ENCODE measurements at places on chromosomes 11 and 22.

DNA sequence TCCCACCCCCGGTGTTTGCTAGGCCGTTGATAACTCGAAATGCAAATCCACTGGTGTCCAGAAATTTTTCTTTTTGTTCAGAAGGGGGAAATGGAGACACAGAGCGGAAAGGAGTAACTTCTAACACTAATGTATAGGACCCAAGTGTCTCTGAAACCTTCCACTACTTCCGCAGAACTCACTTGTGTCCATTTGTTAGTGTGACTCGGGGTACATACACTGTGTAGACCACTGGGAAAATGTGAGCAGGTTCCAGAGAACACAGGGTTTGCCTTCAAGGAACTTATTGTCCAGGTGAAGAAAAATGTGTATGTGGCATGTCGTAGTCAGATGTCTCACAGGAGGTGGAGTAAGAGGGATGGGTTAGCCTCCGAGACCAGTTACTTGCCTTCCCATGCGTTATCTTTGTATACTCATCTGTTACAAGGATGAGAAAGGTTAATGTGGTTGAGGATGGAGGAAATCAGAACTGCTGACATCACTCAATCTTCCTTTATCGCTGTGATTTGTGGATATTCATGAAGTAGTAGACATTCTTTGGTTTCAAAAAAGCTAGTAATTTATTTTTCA, 857 bp downstream of the ARCN1 start:
- no peak for DNase-seq

DNA sequence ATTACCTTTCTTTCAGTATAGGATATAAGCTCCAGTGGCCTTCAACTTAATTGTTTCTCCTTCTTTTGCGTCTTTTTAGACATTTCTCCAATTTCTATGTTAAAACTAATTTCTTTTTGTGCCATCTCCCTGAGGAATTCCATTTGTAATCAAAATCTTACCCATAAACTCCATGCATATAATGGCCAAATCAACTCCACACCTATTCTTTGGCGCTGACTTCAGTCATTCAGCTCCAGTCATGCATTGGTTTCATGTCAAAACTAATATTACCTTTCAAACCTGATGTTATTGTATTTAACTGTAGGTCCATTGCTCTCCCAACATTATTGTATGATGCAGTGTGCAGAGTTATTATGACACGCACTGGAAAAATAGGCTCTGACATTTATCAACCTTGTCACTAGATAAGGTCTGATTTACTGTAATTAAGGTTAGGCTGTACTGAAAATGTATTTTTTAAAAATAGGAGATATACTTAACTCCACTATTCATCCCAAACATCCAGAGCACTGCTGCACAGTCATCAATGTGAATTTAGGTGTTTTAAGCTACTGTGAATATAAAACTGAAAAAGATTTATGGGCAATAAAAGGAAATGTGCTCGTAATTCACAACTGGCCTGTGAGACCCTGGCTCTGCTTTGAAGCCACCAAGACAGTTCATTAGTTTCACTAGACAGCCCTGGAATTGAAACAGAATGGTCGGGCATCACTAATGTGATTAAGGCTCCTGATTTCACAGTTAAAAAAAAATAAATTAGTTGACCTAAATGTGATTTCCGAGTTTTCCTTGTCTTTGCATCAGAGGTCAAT, 180.6 kb upstream of the GRIA4 start:
- DNase-seq: no peak

DNA sequence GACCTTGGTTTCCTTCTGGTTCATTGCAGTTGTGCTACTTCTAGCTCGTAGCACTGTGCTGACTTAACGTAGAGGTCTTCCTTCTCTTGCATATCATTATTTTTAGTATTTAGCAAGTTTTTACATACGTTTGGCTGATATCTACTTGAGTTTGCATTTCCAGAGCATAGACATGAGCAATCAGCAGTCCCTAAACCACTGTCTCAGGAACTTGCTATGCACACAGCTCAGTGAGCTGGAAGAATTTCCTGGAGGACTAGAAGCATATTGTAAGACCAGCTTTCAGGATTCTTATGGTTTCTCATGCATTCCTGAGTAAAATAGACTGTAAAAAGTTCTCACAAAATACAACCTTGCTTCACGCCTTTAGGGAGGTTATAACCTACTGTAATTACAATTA, 226.7 kb upstream of the PDGFD start:
- DNase-seq: no peak

- DNase-seq: no peak
These were observed 87.1 kb downstream of the ADAMTS15 start for GRCh38 chr11:130535520-130535919.

DNA sequence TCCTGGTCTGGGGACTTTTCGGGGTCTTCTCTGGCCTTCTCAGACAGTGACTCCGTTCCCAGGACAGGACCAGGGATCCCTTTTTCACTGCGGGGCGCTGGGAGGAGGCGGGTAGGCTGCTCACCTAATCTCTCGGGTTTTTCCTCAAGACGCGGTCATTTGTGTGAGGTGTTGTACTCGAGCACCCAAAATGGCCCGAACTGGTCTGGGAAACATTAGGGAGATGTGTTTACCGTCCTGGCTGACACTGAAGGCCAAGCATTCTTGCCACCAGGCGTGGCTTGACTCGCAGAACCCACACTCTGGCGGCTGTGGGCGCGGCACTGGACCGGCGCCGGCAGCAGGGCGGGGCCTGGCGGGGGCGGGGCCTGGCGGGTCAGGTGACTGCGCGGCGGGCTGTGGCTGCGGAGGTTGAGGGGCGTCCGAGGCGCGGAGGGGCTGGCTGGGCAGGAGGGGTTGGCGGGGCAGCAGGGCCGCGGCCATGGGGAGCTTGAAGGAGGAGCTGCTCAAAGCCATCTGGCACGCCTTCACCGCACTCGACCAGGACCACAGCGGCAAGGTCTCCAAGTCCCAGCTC, at the start of gene SWAP70:
Gene SWAP70 (plus strand): TSS at position 379 of the 577 bp plus-strand sequence. CDS start 103 bp downstream, at position 482.
- peak; percentile 74 for DNase-seq

GRCh38 chr22:36816339-36816635, 548 bp downstream of the PVALB start:
- no peak for DNase-seq

DNA sequence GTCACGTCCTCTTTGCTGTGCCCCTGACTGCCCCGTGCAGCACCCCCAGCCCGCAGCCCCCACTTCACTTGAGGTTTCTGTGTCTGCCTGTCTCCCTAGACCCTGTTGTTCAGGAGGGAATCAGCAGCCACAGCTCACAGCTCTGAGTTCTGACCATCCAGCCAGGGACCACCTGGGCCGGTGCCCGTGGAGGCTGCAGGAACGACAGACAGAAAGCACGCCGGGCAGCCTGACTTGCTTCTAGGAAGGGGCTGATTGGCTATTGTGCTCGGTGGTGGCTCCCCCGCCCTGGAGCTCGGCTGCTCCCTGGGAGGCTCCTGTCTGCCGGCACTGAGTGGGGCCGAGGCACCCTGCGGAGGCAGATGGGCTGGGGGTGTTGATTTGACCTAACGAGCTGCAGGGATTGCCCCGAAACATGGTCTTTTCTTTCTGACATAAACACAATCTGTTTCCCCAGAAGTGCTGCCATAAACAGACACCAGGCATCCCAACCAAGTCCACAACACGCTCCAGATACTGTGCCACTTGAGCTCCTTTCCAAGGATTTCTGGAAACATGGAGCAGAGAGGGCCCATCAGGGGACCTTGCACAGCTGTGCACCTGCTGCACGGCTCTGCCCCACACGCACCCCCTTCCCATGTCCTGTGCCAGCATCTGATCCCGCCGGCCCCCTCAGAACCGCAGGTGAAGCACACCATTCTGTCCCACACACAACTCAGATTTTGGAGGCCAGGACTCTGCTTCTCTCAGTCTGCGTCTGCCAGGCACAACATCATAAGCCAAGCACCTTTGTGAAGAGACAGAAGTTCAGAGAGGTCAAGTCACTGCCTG, 855.9 kb downstream of the TBC1D22A start:
- no peak for DNase-seq

- DNase-seq: no peak
These were observed 19.2 kb downstream of the PIM3 start for GRCh38 chr22:49979587-49980264.

DNA sequence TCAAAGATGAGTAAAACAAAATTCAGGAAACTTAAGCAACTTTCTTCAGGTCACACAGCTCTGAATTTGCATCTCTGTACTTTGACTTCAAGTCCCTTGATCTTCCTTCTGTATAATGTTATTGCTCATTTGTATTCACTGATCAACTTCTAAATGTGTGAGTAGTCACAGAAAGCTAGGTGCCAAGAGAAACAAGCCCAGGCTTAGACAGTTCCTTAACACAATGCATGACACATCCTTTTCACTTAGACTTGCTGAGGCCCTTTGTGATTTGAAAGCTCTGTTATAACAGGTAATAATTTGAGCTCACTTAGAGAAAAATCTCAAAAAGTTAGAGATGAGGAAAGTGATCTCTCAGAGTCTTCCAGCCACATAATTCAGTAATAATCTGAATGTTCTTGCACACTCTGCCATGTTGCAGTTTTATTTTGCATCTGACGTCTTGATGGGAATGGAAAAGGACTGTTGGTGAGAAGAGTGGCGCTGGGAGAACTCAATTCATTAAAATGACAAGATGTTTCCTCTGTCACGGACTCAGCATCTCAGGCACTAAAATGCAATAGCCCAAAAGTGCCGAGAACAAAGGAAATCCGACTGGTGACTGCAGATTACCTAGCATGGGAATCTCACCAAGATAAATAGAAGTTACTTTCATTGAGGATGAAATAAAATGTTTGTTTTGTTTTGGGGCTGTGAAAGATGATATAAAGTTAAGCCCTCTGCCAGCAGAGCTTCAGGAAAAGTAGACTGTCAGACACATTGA, 665.3 kb downstream of the OPCML start:
- no peak for DNase-seq

- DNase-seq: no peak
These were observed 364.0 kb upstream of the FAT3 start for GRCh38 chr11:91860661-91861060.

GRCh38 chr22:36816636-36817524, at the start of gene PVALB:
TSS of gene PVALB (minus strand) at chr22:36817035. CDS start at chr22:36817005, 30 bp downstream.
- no peak for DNase-seq
